Cardiac atrium fibroblast (primary cell): ENCODE measurements at places on chromosomes 7 and 10. TPM values are rescaled to one million over a fixed set of nuclear protein-coding genes. Genes with fewer than 3 reads are reported as not detected.

Gene PRR15
- 21.1 and 41.9 TPM in 2 replicates for total RNA-seq

Gene CYP2E1
- not detected in 2 replicates for total RNA-seq

Gene MSS51
- 0.65 and 1.3 TPM in 2 replicates for total RNA-seq

Gene PTPN20
- not detected in 2 replicates for total RNA-seq

Gene SMKR1
- total RNA-seq: not detected in 2 replicates

Gene TMEM130
- total RNA-seq: 0.97 and 1.1 TPM in 2 replicates

Gene SMO
- total RNA-seq: 16.5 and 16.6 TPM in 2 replicates

Gene TBRG4
- 46.5 and 63.0 TPM in 2 replicates for total RNA-seq

Gene PNLIPRP1
- total RNA-seq: not detected in 2 replicates

Gene CALML3
- not detected in 2 replicates for total RNA-seq

Gene PNLIPRP3
- total RNA-seq: not detected in 2 replicates

Gene FAM180A
- 0.18 and 0.49 TPM in 2 replicates for total RNA-seq

Gene GPR37
- 0.36 TPM in 1 of 2 replicates, not detected in the other for total RNA-seq

Gene PRSS37
- not detected in 2 replicates for total RNA-seq

Gene TAS2R5
- 0.16 and 2.7 TPM in 2 replicates for total RNA-seq

Gene KCND2
- 0.18 and 0.32 TPM in 2 replicates for total RNA-seq

Gene NUTM2E
- not detected in 2 replicates for total RNA-seq

Gene PRKG1
- total RNA-seq: 14.7 and 23.5 TPM in 2 replicates

Gene CALHM1
- total RNA-seq: not detected in 2 replicates

Gene CH25H
- 2.8 TPM in 1 of 2 replicates, not detected in the other for total RNA-seq

Gene FGF8
- total RNA-seq: not detected in 2 replicates

Gene ZFYVE27
- 8.5 and 14.4 TPM in 2 replicates for total RNA-seq

Gene RUFY2
- total RNA-seq: 7.4 and 12.5 TPM in 2 replicates

Gene CSTF2T
- 22.4 and 23.1 TPM in 2 replicates for total RNA-seq

Gene GBX1
- total RNA-seq: not detected in 2 replicates

Gene WEE2
- not detected in 2 replicates for total RNA-seq

Gene TAS2R39
- not detected in 2 replicates for total RNA-seq
